RPMI8226 (cell line): ENCODE measurements at places on chromosomes 2 and 18.

GRCh38 chr2:161159456-161160225, 587 bp upstream of the TANK start:
- no peak for DNase-seq

GRCh38 chr2:32627814-32628579, at the start of gene TTC27:
TSS of gene TTC27 (plus strand) at chr2:32628050. CDS start at chr2:32628293, 243 bp downstream.
- peak; percentile 96 for DNase-seq

DNA sequence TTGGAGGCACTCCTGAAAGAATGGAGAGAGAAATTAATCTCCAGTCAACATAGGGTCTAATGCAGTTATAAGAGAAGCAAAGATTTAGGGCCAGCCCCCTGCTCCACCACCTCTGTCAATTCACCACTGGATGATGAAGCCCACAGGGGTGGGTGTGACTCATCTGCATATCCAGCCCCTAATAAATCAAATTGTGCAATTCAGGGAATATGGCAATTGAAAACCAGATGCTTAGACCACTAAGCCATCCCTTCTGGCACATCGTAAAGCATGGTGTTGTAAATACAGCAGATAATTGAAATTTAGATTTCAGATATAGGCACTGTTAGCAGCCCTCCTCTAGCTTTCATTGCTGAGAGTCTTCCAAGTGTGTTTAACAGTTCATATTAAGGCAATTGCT, 541.4 kb downstream of the PARD3B start:
- DNase-seq = no peak

DNA sequence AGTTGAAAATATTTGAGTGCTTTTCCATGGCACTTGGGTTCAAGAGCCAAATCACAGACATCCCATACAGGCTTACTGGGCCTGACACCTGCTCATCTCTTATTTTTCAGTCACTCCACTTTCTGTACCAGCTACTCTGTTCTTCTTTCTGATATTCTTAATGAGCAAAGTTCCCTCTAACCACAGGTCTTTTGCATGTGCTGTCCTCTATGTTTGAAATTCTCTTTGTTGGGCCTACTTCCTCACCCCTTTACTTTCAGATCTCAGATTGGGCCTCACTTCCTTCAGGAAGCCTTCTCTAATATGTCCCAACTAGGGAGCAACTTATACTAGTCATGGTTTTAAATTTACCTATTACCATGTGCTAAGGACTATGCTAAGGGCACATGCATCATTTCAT, 81.8 kb upstream of the RBMS1 start:
- no peak for DNase-seq

DNA sequence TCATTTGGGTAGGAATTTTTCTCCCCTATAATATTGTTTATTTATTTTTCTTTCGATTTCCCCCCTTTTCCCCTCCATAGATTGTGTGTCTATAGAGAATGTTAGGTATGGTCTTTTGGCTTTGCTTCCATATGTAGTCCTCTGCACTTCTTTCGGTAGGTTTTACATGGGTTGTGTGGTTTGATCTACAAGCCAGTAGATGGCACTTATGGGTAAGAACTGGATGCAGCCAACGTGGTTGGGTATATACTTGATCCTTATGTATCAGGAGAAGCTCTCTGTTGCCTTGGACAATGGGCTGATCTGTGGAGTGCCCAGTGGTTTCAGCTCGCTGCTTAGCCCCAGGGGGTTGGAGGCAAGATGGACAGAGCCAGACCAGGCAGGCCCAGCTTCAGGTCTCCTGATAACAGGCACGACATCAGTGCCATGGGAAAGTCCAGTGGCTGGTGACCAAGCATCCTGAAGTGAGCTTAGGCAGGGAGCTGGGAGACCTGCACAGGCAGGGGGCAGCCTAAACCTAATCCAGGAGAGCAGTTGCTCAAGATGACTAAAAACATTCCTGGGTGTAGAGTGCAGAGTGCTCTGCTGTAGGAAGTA, 488.3 kb downstream of the CCDC85A start:
- peak; percentile 11 for DNase-seq

GRCh38 chr2:238203973-238204683, 633 bp upstream of the ILKAP start:
- DNase-seq = no peak

DNA sequence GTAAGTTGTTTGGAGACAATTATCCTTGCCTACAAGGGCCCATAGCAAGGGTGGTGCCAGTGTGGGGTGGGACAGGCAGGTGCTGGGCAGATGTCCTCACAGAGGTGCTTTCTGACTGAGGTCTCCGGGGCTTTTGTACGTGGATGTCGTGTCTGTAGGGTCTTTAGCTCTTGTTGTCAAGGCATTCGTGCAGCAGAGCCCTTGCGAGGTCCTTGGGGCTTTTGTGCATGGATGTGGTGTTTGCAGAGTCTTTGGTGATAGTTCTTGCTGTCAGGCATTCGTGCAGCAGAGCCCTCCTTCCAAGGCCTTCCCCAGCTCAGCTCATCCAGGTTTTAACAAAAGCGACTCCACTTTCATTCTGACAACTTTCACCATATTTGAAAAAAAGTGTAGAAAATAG, 116.0 kb upstream of the TMEM18 start:
- no peak for DNase-seq

DNA sequence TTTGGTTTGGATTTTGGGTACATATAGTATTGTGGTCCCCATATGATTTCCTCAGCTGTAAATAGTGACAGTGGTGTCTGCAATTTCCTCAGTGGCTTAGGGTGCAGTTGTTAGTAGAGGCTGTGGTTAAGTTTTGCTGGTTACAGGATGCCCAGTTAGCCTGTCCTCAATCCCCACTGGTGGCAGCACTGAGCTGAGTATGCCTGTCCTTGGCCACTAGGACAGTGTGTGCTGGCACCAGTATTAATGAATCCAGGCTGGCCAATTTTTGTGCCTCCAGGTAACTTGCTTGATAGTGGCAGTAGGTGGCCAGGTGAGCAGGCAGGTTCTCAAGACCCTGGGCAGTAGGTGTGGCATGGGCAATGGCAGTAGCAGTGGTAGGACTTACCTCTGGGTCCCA, 973.1 kb downstream of the TMEM182 start:
- DNase-seq = no peak

DNA sequence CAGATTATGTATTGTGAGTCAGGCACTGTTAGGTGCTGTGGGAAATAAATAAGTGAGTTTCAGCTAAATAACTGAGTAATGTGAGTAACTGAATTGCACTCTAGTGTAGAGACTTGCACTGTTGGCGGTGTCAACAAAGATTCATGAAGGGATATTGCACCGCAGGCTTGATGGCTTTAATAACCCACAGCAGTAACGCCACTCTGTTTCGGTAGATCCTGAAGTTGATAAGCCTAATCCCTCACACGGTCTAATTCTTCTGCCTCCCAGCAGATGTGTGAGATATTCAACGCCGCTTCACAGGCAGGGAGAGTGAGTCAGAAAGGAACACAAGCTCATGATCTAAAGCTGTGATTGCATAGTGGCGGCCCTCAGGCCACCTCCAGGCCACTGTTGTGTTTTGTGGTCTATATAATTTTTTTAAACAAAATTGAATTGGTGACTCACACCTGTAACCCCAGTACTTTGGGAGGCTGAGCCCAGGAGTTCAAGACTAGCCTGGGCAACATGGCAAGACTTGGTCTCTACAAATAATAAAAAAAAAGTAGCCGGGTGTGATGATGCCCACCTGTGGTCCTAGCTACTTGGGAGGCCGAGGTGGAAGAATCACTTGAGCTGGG, 94.3 kb downstream of the LIPG start:
- DNase-seq = no peak

DNA sequence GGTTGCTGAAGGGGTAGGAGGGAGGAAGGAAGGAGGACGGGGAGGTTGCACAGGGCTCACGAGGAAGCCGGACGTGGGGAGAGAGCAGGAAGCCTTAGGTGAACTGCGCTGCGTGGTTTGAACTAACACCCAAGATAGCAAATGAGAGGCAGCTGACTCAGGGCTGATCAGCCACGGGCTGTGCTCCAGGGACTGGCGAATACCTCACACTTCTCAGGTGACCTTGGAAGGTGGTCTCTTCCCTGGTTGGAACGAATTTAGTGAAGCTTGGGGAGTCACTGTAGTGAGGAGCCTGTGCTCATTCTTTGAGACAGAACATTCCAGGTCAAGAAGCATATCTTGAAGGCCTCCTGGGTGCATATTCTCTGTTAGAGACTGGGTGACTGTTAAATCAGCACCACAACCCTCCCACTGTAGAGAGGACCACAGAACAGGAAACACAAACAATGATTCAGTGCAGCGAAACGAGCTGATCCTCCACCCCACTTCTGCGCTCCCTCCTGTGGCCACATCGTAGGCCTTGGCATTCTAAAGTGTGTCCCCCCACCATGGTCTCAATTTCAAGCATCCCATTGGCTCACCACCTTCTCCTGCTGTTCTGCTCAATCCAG, 33.8 kb downstream of the TOGARAM2 start:
- DNase-seq = no peak

DNA sequence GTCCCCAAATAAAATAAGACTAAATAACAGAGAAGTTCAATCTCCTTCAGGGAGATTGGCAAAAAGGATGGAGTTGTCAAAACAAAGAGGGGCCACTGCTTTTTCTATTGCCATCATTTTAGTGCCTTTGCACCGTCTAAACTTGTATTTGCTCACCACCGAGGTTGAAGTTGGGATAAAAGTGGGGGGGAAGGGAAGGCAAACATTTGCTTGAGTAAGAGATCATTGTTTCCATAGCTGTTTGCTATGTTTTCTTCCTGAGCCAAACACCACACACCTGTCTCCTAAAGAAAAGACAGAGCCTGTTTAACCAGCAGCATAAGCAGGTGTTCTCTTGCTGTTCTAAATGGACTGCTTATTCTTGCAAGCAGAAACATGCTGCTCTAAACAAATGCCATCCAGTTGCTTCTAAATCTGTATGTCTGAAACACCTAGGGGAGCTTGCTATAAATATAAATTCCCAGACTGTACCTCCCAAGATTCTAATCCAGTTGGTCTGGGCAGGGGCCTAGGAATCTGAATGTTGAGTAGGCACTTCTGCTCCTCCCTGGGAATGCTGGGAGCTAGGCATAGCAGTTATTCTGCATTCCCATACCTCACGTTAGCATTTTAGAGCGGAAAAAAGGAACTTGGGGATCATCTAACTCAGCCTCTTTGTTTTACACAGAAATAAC, 179.4 kb upstream of the ARL4C start:
- DNase-seq = no peak

DNA sequence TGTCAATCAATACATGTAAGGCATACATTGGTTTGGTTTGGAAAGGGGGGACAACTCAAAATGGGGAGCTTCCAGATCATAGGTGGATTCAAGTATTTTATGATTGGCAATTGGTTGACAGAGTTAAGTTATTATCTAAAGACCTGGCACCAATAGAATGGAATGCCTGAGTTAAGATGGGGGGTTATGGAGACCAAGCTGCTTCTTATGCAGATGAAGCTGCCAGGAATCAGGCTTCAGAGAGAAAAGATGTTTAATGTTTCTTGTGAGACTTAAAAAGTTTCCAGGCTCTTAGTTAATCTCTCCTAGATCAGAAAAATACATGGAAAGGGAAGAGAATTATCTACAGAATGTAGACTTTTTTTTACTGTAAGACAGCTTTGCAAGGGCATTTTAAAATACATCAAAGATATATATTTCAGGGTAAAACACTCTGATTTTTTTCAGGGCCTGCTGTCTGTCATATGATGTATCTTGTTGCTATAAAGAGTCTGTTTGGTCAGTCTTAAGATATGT, 1343.2 kb upstream of the LRRTM1 start:
- DNase-seq = no peak

GRCh38 chr2:200655918-200656580, 70.2 kb downstream of the AOX1 start:
- DNase-seq = no peak

- no peak for DNase-seq
These were observed 4.8 kb downstream of the UGP2 start for GRCh38 chr2:63846487-63846886.
